ENCODE measurements at places on chromosomes 1 and 21.

GRCh38 chr1:223041481-223041880 lies 101.6 kb downstream of the TLR5 start:
- no peak for DNase-seq

DNA sequence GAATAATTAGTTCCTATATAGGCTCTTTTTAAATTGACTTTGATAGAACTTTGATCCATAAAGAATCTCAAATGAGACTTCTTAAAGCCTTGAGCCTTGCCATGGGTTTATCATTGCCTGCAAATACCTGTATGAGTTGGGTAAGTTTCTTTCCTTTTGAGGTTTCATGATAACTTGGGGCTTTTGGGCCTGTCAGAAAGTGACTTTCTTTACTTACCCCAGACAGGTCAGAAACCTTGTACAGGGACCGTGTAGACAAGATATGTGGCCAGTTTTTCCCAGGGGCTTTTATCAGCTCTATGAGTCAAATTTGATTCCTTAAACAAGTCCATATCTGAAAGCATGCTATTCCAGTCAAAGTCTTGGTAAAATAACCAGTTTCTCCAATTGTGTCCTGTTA lies 17.3 kb downstream of the KCTD3 start:
- no peak for DNase-seq

DNA sequence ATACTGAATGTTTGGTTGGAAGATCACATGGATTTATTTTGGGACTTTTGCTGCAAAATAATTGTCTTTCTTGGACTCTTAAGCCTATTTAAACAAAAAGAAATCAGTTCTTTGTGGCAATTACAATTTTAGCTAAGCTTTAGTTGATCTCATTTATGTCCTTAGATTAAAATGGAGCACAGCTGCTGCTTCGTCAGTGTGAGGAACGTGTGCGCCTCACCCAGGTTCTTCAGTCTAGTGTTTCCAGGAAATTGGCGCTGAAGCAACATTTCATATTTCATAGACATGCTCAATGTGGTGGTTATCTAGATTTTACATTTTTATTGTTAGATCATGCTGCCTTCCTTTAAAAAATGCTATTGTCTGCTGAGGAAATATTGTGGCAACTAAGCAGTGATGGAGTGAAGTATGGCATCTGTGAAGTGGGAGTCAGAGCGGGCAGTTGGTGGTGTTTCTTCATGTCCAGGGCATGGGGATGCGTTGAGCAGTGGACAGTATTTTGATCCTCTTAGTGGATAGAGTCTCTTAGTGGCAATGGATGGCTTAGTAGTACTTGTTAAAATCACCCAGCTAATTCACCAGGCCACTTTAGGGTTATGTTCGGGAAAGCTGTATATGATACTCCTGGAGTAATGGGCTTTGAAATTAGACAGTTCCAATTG lies 5.6 kb downstream of the DDI2 start:
- no peak for DNase-seq

DNA sequence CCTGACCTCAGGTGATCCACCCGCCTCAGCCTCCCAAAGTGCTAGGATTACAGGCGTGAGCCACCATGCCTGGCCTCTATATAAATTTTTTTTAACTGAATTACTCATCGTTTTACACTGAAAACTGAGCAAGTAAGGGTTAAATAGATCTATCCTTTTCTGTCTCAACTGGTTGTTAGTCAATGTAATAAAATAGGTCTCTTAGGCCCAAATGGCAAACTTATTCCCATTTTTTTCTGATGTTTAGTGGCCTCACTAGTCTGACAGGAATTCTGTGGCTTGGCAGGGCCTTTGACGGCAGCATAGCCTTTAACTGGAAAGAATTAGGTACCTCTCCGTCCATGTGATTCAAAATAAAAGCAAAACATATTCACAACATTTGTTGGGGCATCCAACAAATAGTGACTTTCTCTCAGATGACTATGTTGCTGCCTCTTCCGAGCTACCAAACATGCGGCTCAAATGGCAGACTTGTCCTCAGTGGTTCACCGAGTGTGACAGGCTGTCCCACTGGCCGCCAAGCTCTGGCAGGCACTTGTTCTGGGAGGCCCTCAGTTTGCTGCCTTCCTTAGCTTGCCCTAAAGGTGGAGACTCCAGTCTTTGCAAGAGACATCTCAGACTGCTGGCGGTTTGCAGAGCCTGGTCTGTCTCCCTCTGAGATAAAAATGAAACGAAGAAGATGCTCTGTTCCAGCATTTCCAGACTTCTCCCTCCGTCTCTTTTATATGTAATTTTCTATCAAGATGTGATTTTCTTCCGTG lies 17.4 kb downstream of the ATP1A4 start:
- DNase-seq: peak; percentile 47

- DNase-seq: no peak
Observed at GRCh38 chr1:53913352-53914033, 19.5 kb downstream of the DIO1 start.

DNA sequence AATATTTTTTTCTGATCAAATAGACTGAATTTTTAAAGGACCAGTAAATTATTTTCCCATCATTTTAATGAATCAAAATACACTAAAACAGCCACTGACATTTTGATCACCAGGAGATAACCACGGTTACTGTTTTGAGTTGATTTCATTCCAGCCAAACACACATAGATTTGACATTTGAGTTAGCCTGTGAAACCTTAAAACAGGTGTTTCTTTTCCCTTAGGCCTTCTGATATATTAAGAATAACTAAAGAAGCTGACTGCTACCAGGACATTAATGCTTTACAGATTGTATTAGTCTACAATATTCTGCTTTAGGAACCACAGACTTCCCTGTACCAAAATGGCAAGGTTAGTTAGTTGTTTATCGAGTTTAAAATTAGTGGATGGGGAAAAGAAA lies 193.4 kb downstream of the OMA1 start:
- DNase-seq: no peak
